EL (cell line): ENCODE measurements at places on chromosomes 2 and 18.

- DNase-seq = no peak
These were observed 3.4 kb downstream of the PLB1 start for GRCh38 chr2:28499282-28499681.

- no peak for DNase-seq
These were observed 51.5 kb upstream of the CNGA3 start for GRCh38 chr2:98294711-98295110.

DNA sequence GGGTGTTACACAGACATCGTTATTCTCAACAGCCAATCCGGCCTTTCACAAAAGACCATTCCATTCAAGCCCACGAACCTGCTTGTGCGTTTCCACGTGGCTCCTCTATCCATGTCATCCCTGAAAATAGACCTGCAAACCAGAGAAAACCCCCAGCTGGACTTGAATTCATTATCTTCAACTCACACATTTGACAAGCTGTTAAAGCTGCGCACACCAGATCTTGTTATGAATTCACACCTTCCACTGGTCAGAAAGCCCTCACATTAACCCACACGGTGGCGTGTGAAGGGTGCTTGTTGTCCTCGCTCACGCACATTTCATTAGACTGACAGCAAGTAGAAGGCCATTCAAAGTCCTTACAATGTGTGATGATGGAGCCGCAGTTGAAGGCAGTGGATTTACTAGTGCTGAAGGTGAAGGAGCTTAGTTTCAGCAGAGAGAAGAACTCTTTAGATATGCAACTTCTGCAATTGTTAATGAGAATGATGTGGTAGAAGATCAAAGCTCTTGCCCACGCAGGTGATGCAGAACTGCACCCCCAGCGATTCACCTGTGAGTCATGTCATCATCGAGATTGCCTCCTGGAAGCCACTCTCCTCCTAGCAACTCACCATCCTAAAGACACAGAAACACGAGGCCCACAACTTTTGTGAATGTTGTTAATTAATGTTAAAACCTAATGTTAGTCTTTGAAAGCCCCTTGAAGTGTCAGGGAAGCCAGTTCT is 224.8 kb upstream of the SOX11 start:
- no peak for DNase-seq

DNA sequence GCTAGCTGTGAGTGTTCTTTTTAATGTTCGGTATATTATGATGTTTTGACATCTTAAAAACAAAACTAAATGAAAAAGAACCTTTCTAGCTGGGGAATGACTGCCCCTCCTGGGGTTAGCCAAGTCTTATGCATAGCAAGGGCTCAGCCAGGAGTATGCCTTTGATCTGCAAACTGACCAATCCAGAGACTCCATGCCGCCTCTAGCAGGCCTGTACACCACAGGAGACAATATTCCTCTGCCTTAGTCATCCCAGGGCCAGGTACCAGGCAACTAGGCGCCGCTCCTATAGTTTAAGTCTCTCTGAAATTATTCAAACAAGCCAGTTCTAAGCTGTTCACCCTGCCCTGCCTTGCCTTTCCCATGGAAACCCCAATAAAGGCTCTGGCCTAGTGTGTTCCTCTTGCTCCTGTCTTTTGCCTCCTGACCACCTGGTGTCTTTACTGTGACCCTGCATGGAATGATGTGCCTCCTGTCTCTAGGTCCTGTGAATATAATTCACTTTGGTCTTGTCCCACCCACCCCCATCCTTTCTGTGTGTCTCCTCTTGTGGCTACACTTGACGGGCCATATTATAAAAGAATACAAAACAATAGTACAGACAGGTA is 52.0 kb upstream of the CHN1 start:
- no peak for DNase-seq

DNA sequence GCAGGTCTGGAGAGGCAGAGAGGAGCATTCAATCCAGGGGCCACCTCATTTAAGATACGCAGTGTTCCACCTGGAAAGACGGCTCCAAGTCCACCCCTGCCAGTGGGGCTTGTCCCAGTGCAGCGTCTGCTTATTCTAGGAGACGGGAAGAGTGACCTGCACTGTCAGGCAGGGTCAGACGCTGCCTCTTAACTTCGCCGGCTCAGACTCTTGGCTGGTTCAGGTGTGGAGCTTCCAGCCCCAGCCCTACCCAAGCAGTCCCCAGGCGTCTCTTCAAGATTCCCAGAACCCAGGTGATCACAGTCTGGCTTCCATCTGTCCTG is 208.5 kb downstream of the TFCP2L1 start:
- no peak for DNase-seq
